Kidney tubule cell (primary cell): ENCODE measurements at places on chromosomes 6 and 20.

DNA sequence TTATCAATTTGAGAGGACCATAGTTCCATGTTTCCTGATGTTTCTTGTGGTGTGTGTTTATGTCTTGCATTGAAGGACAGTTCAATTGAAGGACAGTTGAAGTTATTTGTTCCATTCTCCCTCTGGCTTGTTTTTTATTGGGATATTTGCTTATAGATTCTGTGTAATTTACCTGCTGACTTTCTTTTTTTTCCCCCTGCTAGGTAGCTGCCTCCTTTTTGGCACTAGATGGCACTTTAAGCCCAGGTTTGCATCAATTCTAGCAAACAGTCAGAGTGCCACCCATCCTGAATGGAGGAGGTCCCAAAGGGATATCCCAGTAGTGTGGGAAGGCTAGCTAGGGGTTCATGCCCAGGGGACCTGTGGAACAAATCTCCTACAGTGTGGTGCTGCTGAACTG is 78.1 kb downstream of the CFAP61 start:
- DNase-seq, result peak; percentile 53

DNA sequence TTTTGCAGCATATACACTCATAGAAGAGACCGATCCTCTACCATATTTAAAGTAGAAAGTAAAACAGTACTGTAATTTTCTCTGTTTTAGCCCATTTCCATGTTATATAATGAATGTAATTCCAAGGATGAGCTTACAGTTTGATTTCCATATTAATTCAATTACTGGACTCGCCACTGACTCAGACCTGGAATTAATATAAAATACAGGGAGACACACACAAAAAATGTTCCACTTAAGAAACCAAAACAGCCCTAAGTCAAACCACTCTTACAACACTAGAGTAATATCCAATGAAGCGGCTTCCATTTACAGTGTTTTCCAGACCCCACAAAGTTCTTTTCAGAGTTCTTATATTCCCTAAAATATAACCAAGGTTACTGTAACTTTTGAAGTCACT is 110.6 kb downstream of the BACH2 start:
- DNase-seq, result no peak

DNA sequence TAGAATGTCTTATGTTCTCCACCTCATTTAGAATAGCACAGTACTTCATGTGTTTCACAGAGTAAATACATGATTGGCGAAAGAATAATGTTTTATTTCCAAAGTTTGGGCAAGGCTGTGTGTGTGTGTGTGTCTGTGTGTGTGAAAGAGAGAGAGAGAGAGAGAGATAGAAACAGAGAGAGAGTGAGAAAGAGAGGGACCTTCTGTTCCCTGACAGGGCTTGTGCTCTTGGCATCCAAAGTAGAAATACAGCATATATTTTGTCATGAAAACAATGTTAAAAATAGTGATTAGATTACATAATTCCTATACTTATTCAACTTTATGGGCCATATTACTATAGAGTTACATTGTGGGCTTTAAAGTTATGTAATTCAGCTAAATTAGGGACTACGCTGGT is 201.2 kb downstream of the KIF6 start:
- no peak for DNase-seq

DNA sequence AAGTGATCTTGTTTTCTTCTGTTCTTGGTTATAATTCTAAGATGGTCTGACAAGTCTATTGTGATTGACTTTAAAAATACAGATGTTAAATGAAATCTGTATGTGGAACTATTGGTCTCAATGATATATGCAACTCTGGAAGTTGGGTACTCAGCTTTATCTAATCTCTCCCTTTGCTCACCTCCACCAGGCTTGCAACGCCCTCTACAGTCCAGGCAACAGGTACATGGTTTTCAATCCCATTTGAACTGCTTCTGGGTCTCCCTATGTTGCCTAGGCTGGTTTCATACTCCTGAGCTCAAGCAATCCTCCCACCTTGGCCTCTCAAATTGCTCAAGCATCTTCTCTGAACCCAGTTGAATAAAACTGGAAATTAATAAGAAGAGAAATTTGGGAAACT is 25.6 kb upstream of the HLA-DQB1 start:
- peak; percentile 38 for DNase-seq

DNA sequence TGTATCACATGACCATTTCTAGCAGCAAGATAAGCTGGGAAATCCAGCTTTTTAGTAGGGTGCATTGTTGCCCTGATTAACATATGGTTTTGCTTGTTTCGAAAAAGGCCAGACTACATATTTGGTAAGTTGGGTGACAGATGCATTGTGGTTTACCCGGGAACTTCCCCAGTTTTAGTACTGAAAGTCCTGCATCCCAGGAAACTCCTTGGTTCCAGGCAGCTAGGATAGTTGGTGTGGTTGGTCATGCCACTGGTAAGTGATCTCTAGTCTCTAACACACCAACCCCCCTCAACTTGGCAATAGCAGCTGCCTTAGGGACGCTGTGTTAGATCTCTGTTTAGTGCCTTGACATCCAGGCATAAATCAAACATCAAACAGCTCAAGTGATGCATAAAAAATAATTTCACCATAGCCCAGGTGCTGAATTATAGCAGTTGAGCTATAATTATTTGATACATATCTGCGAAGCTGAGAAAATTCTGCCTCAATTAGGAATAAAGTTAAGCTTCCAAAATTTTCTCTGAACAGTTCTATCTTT is 216.5 kb downstream of the TFAP2C start:
- no peak for DNase-seq

GRCh38 chr6:35209081-35209480 is 4.7 kb upstream of the SCUBE3 start:
- DNase-seq, result no peak

GRCh38 chr6:134021396-134022122 is 30.9 kb downstream of the SLC2A12 start:
- no peak for DNase-seq

GRCh38 chr20:46205349-46205748 is 87.2 kb downstream of the CD40 start:
- DNase-seq, result no peak

DNA sequence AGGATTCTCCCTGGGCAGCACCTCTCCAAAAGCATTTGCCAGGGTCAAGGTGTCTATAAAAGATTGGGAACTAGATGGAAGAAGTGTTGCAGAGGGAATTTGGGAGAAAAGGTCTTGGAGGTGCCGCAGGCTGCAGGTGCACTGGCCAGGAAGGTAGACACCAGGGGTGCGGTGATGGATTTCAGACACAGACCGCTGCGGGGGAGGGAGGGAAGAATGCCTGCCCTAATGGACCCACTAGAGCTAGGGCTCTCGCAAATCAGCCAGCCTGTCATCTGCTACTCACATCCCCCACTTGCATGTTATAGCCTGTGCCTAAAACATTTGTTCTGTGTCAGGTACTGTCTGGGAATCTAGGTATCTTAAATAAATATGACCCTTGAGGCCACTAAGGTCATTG is 193.6 kb upstream of the SLC24A3 start:
- no peak for DNase-seq
